HT1080 (cell line): ENCODE measurements at places on chromosomes 4 and X. TPM values are rescaled to one million over a fixed set of nuclear protein-coding genes. Genes with fewer than 3 reads are reported as not detected.

DNA sequence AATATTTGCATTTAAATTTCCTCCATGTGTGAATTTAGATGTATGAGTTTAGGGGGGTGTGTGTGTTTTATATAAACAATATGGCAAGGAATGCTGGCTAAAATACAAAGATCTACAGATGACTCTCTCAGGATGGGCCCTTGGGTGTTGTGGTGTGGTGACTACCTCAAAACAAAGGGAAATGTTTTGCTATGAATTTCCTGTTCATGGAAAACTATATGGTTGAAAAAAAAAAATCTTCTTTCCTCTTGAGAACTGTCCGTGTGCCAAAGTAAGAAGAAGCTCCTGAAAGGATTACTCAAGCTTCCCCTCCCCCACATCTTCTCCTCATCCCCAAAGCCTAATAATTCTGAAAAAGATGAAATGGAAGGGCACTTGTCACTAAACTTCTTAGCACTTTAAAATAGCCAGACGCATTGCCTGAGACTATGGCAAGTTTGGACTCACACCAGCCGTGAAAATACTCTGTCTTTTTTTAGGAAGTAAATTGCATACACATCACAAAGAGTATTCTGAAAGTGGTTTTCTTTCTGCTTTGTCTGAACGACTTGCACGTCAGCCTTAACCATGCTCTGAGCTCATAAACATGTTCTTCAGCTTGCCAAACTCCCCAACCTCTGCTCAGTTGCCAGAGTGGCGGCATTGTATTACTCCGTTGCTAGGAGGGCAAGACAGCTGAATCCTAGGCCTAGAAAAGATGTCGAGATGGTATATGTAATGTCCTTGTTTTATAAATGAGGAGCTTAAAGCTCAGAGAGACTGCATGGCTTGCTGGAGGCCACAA is 250.4 kb upstream of the JADE1 start:
- peak; percentile 71 for DNase-seq

DNA sequence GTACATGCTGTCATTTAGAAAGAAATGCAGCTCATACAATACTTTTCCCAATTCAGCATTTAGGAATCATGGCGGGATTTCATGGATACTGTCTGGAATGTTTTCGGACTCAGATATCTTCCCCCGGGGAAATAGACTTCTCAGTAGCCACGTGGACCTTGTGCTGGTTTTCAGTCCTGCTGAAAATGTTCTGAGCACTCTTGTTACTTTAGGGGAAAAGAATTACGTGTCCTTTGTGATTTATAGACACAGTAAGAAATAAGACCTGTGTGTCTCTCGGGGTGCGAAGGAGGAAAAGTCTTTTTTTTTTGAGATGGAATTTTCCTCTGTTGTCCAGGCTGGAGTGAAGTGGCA is 3.8 kb downstream of the CD99 start:
- DNase-seq: no peak

DNA sequence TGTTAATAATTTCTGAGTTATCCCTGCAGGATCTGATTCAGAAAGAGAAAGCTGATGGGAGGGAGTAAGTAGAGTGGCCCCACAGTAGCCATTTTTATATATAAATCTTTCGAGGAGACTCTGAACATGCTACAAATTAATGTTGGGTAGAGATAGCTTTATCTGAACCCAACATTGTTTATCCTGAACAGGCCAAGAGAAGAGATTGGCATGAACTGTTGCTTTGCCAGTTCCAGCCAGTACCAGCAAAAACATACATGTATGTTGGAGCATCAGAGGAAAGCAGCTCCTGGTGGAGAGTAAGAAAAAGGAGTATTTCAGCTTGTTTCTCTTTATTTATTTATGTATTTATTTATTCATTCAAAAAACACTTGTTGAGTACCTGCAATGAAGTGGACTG is 1.6 kb downstream of the MAOA start:
- DNase-seq: no peak

DNA sequence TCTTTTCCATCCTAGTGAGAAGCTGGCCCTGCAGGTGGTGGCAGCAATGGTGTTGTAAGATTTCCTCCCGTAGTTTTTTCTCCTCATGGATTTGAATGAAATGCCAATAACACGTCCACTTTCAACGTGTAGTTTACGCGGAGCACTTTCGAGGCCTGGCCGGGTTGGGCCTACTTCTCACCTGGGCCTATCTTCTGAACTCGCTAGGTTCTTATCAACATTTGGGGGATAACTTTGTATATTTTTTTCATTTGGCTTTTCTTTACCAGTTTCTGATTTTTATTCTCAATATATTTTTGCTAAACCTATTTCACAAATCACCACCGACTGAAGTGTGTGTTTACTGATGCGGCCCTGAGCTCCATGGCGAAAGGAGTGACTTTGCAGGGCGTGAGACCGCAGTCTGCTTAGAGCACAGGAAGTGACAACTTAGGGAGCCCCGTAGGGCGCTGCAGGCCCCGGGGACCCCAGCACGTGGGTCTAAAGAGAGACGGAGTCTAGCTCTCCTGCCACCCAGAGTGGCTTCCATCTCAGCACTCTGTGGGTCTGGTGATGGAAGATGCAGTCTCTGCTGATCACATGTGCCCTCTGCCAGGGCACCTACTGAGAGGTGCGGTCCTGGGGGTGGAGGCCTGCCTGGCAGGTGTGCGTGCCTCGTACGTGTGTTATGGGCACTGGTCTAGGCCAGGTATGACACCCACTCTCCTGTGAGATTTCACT is 29.1 kb downstream of the NELFA start:
- DNase-seq: no peak

- no peak for DNase-seq
Measured at GRCh38 chr4:111441687-111442086, 703.6 kb upstream of the FAM241A start.

- peak; percentile 91 for DNase-seq
Measured at GRCh38 chr4:145732895-145733880, 53.2 kb downstream of the C4orf51 start.

DNA sequence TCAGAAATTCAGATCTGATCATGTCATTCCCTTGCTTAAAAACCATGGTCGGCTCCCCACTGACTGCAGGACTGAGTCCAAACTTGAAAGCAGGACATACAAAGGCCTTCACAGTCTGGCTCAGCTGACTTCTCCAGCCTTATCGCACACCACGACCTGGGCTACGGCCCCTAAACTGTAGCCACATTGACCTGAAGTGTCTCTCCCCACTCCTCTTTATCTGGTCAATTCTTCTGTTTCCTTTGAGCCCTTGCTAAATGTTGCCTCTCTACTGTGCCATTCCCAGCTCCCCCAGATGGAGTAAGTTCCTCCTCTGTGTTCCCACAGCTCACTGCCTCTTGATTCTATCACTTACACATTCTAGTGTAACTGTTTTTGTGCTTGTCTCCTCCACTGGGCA is 60.5 kb upstream of the CITED1 start:
- no peak for DNase-seq

DNA sequence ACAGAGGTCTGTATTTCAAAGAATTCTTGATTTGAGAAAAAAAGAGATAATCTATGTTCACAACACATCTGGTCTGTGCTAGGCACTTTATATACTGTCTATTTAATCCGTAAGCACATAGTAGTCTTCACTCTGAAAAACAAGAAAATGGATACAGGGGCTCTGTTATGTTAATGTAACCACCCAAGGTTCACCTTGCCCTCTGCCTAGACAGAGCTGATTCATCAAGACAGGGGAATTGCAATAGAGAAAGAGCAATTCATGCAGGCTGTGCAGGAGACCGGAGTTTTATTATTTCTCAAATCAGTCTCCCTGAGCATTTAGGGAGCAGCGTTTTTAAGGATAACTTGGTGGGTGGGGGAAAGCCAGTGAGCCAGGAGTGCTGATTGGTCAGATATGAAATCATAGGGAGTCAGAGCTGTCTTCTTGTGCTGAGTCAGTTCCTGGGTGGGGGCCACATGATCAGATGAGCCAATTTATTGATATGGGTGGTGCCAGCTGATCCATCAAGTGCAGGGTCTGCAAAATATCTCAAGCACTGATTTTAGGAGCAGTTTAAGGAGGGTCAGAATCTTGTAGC is 92.9 kb upstream of the TNIP3 start:
- peak; percentile 49 for DNase-seq

- DNase-seq: no peak
Measured at GRCh38 chr4:1772853-1773538, 20.1 kb upstream of the FGFR3 start.

GRCh38 chr4:55359397-55359916 is 13.4 kb downstream of the SRD5A3 start:
- DNase-seq: no peak

DNA sequence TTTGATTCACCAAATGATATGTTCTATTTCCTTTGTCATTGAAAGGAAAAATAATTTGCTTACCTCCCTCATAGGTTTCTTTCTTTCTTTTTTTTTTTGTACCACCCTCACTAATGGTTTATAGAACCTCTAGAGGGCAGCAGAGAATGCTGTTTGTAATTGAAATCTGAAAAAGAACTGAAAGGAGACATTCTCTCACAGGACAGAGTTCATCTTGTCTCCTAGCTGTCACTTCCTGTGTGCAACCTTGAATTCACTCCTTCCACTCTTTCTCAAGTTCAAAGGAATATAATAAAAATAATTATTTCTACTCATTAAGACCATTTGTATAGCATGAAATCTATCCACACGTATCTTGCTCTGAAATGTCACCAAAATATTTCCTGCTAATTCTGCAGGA is 51.0 kb downstream of the GUCY1B1 start:
- DNase-seq: peak; percentile 81

- no peak for DNase-seq
Measured at GRCh38 chr4:18621186-18621585, 599.6 kb upstream of the LCORL start.

DNA sequence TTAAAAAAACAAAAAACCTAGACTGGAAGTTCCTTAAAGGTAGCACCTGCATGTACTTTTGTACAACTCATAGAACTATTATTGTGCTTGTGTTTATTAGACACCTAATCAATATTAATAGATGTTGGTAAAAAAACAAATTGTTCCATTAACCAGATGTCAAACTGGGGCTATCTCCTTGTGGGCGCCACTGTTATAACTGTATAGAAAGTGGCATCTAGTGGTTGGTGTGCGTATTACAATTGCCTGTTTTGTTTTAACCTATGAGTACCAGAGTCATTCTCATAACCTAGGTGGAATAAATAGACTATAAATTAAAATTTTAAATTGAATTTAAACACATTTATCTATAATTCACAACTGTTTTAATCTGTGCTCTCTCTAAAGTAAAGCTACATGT is 97.4 kb downstream of the COL4A5 start:
- DNase-seq: peak; percentile 14

- DNase-seq: no peak
Measured at GRCh38 chr4:118898221-118898620, 9.6 kb downstream of the SYNPO2 start.

DNA sequence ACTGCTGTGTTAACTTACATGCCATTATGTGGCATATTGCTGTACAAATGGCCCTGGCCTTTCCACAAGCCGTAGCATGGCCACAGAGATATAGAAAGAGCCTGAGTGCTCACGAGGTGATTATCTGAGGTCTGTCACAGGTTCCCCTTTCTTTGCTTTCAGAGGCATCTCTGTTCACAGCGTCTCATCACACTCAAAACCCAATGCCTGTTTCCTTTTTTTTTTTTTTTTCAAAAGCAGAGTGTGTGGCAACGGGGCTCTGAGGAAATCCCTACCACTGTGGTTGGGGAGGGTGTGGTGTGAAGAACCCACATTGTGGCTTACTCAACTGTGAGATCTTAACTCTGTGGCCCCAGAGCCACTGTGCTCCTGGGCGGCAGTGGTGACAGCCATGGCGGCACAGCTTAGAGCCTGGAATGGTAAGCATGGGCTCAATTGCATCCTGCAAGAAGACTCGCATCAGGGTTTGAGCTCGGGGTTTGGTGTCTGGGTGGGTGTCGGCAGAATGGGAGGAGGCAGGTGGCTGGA is 30.8 kb downstream of the RTL5 start:
- no peak for DNase-seq

DNA sequence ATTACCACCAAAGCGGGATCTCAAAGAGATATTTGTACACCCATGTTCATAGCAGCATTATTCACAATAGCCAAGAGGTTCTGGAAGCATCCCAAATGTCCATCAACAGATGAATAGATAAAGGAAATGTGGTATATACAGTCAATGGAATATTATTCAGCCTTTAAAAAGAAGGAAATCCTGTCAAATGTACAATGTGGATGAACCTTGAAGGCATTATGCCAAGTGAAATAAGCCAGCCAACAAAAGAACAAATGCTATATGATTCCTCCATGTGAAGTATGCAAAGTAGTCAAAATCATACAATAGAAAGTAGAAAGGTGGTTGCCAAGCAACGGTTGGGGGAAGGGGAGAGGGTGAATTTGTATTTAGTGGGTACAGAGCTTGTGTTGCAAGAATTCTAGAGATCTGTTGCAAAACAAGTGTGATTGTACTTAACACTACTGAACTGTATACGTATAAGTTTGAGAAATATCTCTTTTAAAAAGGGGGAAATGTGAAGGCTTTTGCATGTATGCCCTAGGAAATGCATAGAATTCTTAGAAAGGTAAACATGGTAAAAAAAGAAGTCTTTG is 5.0 kb upstream of the ZRSR2 start:
- no peak for DNase-seq

DNA sequence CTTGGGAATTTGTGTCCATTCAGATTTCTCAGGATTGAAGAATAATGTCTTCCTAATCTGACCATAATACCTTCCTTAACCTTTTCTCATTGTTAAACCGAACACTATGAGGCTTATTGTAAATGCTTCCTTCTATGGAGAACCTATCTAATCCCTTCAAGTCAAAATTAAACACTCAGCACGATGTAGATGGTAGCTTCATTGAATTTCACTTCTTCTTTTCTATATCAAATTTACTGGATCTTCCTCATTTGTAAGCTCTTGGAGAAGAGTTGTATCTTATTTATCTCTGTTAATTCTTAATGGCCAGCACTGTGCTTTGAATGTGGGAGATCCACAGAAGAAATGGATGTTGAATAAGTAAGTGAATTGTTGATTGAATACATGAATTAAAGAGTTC is 109.0 kb upstream of the RAPGEF2 start:
- DNase-seq: no peak

GRCh38 chr4:87853108-87853507 is 20.3 kb downstream of the MEPE start:
- DNase-seq: peak; percentile 60

DNA sequence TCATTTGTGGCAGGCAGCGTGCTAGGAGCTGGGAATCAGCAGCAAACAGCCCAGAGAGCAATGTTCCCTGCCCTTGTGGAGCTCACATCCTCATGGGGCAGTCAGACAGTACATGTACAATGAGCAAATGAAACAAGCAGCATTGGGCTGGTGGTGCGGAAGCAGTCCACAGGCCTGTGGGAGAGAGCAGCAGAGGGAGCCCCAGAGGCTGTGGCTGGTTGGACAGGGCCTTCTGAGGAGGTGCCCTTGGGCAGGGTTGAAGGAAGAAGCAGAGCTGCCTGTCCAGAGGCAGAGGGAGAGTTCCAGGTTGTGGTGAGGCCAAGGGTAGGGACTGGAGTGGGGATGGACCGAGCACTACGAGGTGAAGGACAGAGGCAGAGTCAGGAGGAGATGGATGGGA is 22.5 kb downstream of the MMGT1 start:
- no peak for DNase-seq

- no peak for DNase-seq
Measured at GRCh38 chr4:112073181-112073580, 72.1 kb upstream of the FAM241A start.

GRCh38 chr4:121829511-121829910 is 5.8 kb upstream of the CCNA2 start:
- no peak for DNase-seq

The MTMR1 gene
- 6.5 and 10.7 TPM in 2 replicates for total RNA-seq

The NDP gene
- total RNA-seq: not detected in 2 replicates

The NMU gene
- 4.2 TPM in 2 replicates for total RNA-seq

The DIPK2B gene
- 0.10 TPM in 1 of 2 replicates, not detected in the other for total RNA-seq

The EVC2 gene
- total RNA-seq: not detected in 2 replicates

The VCX3A gene
- total RNA-seq: 0.27 and 0.72 TPM in 2 replicates

The KIT gene
- total RNA-seq: under 0.01 and 0.21 TPM in 2 replicates

The TAB3 gene
- 18.6 and 22.0 TPM in 2 replicates for total RNA-seq

The IL13RA2 gene
- total RNA-seq: 0.87 and 1.7 TPM in 2 replicates

The POF1B gene
- 0.14 TPM in 1 of 2 replicates, not detected in the other for total RNA-seq
